ENCODE measurements at places on chromosomes 3 and 15.
A peak's percentile ranks its signal among the peaks of the same experiment; 100 is the strongest.

- DNase-seq = no peak
These were observed 37.8 kb downstream of the SPG21 start for GRCh38 chr15:64951777-64952418.

DNA sequence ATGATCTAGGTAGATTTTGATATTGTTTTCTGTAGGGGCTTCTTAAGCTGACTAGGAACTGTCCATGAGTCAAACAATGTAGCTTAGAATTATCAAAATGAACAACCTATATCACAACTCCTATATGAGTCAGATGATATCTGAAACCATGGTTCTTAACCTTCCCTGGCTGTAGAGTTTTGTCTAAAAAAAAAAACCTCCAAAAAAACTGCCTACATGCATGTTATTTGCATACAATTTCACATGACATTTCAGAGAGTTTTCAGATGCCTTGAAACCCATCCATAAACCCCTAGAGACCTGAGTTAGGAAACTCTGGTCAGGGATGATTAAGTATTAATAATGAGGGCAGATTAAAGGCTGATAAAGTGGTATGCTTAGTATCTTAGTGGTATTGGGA is 157.0 kb downstream of the CHST2 start:
- DNase-seq = no peak

DNA sequence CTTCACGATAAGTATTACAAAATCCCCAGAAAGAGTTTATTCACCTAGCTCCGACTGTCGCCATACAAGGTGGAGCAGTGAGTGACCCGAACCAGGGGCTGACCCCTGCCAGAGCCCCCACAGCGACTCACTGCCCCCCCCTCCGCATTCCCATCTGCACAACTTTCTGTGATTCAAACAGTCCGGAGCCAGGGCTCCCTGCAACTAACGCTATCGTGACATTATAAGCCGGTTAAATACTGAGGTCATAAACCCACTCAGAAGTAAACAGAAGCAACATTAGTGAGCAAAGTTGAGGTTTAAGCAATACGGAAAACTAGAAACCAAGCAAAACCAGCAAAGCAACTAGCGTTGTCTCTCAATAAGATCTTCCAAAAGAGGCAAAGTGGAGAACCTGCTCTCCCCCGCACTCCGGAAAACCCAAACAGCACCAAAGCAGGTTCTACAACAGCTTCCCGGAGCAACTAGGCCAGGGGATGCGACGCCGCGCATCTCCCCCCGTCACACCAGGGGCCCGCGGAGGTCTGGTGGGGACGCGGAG is 642 bp downstream of the SCAP start:
- no peak for DNase-seq

- no peak for DNase-seq
These were observed 27.3 kb downstream of the ANAPC13 start for GRCh38 chr3:134458406-134458945.

GRCh38 chr15:33292717-33293307 is 18.0 kb upstream of the RYR3 start:
- DNase-seq = peak; percentile 7

DNA sequence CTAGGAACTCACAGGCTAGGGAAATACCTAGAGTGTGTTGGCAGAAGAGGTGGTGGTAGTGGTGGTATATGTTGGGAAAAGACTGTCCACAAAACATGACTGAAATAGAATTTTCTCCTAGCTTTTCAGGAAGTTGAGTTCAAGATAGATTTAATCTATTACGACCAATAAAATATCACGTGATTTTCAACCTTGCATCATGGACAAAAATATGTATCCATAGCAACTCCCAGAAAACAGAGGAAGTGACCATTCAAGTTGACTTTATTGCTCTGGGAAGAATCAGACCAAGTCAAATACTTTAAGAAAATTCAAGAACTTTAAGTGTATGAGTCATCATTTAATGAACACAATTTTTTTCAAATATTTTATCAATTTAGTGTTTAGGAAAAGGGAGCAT is 347.0 kb upstream of the ZNF385D start:
- DNase-seq = no peak

GRCh38 chr3:130991126-130991525 is 35.5 kb downstream of the ASTE1 start:
- DNase-seq = no peak

DNA sequence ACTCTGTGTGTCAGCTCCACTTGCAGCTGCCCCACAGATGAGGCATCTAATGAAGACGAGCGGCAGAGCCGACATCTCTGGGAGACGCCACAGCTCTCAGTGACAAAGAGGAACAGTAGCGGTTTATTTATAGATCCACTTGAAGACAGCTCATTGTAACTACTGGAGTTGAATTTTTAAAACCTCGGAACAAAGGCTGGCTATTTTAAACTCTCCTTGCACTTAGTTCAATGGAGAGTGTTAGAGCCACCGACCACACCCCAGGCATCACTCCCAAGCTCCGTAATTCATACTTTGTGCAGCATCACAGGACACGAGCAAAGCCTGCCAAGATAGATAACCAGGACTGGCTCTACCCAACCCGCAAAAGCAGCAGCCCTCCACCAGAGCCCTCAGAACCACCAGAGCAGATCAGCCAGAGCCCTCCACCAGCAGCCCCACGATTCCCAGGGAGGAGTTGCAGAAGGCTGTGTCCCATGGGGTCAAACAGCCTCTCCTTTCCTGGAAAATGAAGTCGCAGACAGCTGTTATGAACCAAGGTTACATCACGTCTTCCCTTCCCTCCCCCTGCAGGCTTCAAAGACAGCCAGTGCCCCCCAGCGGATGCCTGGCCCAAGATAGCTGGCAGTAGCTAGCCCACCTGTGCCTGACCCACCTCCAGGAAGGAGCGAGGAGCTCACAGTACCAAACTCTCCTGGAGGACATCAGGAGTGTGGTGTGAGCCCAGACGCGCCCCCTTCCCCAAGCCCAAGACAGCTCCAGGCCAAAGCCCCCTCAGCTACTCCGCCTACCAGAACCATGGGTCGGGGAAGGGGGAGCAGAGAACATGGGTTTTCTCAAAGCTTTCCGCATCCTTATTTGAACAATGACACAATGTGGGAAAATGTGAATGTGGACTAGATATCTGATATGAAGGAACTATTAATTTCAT is 45.7 kb downstream of the POC1A start:
- DNase-seq = no peak

DNA sequence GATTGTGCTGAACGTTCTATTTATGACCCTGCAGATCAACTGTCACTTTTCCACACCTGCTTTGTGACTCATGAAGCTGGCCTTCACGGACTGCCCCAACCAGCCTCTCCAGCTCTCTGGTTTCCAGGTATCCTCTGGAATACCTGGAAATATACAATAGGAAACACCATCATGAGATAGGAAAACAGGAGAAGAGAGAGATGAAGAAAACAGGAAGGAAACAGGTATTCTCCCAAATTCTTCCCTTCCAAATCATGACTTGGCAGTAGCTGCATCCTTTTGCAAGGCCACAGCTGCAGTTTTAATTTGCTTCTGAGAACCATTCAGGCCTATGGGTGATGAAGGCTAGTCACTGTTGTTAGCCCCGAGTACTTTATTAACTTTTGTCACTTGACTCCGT is 909.1 kb downstream of the EPHA3 start:
- no peak for DNase-seq

GRCh38 chr3:129610276-129610675 is 3.8 kb upstream of the PLXND1 start:
- DNase-seq = no peak

GRCh38 chr3:46022909-46023785 is 4.1 kb downstream of the XCR1 start:
- DNase-seq = no peak

GRCh38 chr3:81451611-81452010 is 309.8 kb downstream of the GBE1 start:
- DNase-seq = no peak

All from stimulated activated CD4-positive, alpha-beta T cell treated with anti-CD3 and anti-CD28 coated beads, Interleukin-4, amount 100 ng/mL, for 4 hours (primary cell).